Activated CD4-positive, alpha-beta T cell treated with anti-CD3 and anti-CD28 coated beads for 36 hours (primary cell): ENCODE measurements at places on chromosomes 1 and 21.

- no peak for DNase-seq
Measured at GRCh38 chr1:151915061-151915686, 5.9 kb upstream of the THEM4 start.

DNA sequence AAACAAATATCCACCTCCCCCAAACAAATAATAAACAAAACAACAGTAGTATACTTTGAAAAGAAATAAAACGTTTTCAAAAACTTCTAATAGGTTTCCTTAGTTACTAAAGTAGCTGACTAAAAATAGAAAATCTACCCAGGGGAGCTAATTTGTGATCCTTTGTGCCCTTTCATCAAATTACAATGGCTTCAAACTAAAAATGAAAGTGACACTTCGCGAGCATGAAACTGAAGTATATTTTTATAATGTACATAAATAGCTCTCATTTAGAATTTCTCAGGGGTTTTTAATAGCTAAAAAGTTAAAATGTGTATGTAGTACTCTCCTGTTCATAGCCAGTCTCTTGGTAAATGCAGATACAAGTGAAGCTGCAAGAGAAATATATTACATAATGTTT lies 78.4 kb downstream of the BRINP3 start:
- DNase-seq, result no peak

DNA sequence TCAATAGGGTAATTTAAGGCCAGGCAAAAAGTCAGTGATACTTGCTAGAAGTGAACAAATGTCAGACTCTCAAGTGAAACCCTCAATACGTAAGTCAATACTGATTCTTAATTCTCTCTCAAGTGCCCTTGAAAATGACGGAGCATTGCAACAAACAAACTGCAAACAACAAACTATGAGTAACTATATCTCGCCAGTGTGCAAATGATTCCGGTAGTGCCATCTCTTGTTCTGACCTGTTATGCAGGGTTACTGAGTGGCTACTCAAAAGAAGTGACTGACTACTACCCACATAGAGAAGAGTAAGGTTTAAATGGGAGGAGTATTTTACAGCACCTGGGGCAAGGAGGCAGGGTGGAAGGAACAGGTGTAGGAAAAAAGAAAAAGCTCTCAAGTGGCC lies 1.6 kb downstream of the SLC19A2 start:
- no peak for DNase-seq

- no peak for DNase-seq
Measured at GRCh38 chr1:205576805-205577761, 54.7 kb downstream of the ELK4 start.

GRCh38 chr1:62012095-62012494 lies 182.6 kb upstream of the L1TD1 start:
- DNase-seq, result no peak

- no peak for DNase-seq
Measured at GRCh38 chr1:2344744-2345296, 46.5 kb downstream of the MORN1 start.

- DNase-seq, result no peak
Measured at GRCh38 chr1:225817611-225818061, 7.7 kb downstream of the EPHX1 start.

GRCh38 chr21:46285761-46286647 lies at the start of gene YBEY:
TSS of gene YBEY (plus strand) at chr21:46286342. CDS start at chr21:46286914, 572 bp downstream.
- peak; percentile 94 for DNase-seq

DNA sequence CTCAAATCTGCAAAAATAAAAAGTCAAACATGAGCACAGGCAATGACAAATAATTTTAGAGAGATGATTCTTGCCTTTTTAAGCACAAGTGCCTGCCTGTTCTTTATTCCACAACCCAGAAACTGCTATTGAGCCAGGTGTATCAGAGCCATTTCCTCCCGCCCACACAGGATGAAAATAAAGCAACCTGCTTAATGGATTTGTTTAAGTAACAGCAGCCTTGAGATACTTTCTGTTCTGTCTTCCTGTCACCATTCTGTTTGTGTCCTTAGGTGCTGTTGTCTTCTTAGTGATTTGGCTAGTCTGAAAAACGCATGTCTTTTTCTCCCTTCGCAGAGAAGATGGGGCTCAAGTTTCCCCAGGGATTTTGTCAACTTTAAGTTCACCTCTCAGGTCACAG lies 11.4 kb downstream of the RPE65 start:
- no peak for DNase-seq

DNA sequence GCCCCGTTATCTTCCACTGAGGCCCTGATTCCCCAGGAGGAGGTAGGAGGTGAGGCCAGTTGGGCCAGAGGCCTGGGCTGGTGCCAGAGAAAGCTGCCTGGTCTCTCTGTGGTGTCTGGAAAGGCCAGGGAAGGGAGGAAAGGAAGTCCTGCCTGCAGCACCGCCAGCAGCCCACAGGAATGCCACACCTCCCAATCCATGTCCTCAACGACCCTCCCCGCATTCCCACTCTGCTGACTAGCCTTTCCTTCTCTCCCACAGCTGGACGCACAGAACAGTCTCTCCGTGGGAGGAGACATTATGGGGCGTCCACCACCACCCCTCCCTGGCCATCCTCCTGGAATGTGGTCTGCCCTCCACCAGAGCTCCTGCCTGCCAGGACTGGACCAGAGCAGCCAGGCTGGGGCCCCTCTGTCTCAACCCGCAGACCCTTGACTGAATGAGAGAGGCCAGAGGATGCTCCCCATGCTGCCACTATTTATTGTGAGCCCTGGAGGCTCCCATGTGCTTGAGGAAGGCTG lies 18.0 kb downstream of the CSF1 start:
- no peak for DNase-seq

DNA sequence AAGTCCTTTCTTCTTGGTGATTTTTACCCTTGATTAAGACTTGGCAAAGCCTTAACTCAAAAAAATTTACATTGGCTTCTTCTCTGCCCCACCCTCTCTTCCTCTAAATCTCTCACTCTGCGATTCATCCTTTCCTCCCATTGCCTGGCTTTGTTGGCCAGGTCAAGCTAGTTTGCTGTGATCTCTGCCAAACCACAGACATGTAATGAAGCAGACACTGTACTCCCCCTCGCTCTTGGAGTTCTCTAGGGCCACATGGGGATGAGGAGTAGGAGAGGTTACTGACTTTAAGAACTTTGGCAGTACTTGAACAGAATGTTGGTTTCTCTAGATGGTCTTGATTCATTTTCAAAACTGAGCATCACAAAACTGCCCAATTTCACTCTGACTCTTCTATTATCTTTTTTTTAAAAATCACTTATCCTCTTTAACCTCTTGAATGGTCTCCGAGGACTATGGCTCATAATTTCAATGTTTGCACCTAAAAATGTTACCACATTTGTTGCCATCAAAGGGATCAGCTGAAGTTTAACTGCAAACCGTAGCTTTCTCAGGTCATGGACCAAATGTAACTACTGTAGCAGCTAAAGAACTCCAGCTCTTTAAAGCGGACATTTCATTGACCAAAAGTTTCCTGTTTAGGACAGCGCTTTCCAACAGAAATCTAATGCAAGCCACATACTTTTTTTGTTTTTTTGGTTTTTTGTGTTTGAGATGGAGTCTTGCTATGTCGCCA lies 62.7 kb upstream of the IPO9 start:
- DNase-seq, result no peak

DNA sequence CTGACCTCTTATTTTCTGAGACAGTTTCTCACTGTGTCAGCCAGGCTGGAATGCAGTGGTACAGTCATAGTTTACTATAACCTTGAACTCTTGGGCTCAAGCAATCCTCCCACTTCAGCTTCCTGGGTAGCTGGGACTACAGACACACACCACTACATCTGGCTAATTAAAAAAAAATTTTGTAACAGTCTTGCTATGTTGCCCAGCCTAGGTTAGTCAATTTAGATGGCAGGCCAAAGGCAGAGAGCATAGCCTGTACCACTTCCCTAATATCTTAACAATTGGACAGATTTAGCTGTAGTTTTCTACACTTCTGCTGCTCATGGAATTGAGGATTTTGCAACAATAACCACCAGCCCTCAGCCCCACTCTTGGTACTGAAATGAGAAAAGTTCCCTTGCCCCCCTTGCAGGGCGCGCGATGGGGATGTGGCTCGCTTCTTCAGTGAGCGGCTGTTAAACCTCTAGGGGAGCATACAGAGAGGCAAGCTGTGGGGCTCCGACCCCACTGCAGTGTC lies 34.9 kb upstream of the PTGFRN start:
- DNase-seq, result peak; percentile 19

- peak; percentile 62 for DNase-seq
Measured at GRCh38 chr1:12171206-12172041, 4.6 kb downstream of the TNFRSF1B start.

DNA sequence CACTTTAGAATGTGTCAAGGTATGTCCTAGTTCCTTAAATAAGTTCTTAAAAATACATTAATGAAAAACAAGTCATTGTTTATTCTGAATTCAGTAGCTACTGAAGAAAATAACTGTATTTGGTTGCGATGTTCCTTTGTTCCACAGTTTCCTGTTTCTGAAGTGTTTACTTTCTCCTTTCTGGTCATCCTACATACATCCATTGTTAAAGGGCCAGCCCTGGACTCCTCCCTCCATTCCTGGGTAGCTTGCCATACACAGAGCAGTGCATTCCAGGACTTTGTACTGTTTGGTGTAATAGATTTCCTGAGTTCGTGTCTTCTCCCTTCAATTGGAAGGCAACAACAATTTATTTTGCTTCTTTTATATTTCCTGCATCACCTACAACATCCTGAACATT lies 845.4 kb upstream of the CXADR start:
- DNase-seq, result no peak

- DNase-seq, result peak; percentile 43
Measured at GRCh38 chr21:42467140-42467983, 28.7 kb downstream of the RSPH1 start.

DNA sequence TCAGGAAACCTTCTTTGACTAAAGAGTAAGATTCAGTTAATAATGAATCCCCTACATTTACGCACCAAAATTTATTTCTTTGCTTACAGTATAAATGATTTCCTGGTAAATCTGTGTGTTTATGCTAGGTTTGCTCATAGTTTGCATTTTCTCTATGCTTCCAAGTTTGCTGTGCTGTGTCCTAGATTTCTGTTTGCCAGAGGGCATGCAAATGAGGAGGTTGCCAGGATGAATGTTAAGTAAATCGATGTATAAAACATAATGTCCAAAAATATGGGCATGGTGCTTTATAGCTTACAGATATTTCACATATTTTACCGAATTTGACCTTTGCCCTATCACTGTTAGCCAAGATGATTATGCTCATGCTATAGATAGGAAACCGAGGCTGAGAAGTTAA lies 63.8 kb downstream of the TBX19 start:
- no peak for DNase-seq

DNA sequence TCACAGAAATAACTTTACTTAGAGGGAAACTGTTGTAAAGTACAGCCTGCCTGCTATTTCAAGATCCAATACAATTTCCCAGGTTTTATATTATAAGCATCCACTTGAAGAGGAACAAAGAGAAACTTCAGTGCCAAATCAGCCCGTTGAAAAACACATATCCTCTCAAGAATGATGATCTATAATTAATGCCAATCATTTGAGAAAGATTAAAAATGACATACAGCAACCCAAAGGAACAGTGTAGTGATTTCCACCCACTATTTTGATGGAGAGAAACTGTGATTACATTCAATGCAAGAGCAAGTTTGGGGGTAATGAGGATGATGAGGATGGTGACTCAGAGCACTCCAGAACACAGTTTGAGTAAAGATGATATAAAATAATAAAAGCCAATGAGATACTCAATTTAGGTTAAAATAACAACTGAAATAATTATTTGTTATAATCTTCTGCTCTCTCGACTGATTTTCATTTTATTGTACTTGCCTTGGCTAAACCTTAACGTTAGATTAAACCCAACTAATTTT lies 715.5 kb downstream of the NCAM2 start:
- no peak for DNase-seq

- no peak for DNase-seq
Measured at GRCh38 chr1:162997499-162998285, 71.5 kb upstream of the RGS4 start.

DNA sequence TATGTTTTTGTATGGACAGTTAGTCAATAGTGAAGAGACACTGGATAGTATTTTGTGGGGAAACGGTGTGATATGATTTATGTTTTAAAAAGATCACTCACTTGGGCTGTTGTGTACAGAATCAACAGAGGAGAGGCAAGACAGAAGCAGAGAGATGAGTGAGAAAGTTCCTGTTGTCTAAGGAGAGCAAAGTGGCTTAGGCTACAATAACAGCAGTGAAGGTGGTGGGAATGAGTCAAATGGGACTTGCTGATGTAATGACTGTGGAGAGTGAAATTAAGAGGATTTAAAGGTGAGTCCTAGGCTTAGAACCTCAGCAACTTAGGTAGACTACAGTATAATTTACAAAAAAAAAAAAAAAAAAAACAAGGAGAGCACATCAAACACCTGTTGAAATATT lies 169.2 kb upstream of the HP1BP3 start:
- DNase-seq, result peak; percentile 7

- DNase-seq, result peak; percentile 42
Measured at GRCh38 chr1:20165522-20165951, 20.4 kb upstream of the UBXN10 start.

GRCh38 chr1:172845371-172845770 lies 186.5 kb downstream of the FASLG start:
- peak; percentile 87 for DNase-seq

DNA sequence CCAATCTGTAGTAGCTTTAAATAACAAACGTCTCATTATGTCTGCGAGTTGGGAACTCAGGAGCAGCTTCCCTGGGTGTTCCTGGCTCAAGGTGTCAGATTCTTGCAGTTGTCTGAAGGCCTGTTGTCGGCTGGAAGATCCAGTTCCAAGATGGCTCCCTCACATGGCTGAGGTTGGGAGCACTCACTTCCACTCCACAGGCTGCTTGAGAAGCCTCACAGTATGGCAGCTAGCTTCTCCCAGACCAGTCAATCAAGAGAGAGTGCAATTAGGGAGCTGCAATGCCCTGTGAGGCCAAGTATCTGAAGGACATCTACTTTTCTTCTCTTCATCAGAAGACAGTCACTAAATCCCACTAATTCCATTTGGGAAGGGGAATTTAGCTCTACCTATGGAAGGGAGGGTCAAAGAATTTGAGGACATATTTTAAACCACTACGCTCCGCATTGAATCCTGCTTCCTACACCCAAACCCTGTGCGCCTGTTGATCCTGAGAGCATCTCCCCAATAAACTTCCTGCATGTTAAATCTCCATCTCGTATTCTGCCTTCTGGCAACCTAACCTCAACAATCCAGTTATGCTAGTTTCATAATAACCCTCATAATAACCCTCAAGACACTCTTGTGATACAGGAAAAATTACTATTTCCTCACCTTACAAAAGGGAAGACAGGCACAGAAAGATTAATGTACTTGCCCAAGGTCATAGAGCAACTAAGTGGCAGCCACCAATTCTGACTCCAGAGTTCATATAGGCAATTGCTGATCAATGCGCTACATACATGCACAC lies 3.6 kb upstream of the VPS26C start:
- DNase-seq, result no peak

DNA sequence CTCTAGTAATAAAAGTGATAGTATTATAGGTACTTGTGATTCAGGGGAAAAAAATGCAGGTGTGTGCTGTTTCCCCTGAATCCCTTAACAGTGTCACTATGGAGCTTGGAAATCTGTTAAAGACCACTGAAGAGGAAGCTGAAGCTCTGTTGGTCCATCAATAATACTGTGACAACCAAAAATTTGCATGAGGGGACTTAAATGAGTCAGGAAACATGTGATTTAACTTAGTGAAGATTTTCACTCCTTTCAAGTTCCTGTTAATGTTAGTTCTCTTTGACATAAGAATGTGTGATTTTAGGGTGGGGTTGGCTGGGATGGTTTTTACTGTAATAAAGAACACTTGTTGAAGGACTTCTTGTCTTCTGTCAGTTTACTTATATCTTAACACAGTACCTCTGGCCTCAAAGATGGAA lies 32.0 kb downstream of the VANGL2 start:
- no peak for DNase-seq

- no peak for DNase-seq
Measured at GRCh38 chr21:41048145-41048544, 119.8 kb upstream of the BACE2 start.

GRCh38 chr1:23554481-23555269 lies 4.6 kb downstream of the ID3 start:
- DNase-seq, result peak; percentile 92
